ENCODE measurements at places on chromosomes 7 and 10.
A peak's percentile ranks its signal among the peaks of the same experiment; 100 is the strongest.

DNA sequence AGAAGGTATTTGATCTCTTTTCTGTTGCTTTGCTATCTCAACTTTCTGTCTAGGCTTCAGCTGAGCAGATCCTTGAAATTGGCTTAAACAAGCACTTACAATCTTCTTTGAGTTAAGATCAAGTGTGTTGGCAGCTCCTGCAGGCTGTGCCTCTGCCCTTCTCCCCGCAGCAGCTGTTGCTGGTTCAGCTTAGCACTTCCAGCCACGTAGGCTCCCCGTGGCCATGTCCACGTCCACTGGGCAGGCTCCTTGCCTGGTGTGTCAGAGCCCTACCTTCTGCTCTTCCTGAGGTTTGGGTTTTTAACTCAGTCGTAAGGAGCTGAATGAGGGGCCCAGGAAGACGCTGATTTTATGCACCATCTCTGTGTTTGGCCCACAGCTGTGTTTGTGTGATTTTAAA, 47.2 kb downstream of the CAMK1D start:
- DNase-seq: no peak

DNA sequence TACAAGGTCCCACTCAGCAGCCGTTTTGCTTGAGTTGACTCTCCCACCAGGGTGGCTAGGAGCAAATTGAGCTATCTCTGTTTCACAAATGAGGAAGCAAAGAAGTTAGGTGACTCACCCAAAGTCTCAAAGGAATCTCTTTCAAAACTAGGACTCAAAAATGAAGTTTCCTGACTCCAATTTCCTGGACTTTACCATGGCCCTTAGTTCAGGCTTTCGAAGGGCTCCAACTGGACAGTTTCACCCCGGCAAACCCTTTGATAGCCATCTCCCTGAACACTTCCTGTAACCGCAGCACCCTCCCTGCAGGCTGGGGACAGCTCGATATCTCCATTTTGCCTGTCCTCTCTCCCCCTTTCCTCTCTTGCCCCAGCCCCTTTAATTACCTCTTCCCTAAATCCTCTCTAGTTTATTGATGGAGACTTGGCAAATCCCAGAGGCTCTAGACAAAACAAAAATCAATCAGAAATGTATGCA, 4.7 kb upstream of the AFAP1L2 start:
- DNase-seq: no peak

GRCh38 chr10:28470873-28471651, 61.9 kb upstream of the WAC start:
- DNase-seq: no peak

GRCh38 chr7:30871655-30872054, 40.0 kb upstream of the AQP1 start:
- DNase-seq: no peak

- DNase-seq: no peak
Observed at GRCh38 chr7:132376361-132377013, 199.8 kb downstream of the PLXNA4 start.

GRCh38 chr7:66748791-66749190, 8.3 kb downstream of the RABGEF1 start:
- DNase-seq: no peak

DNA sequence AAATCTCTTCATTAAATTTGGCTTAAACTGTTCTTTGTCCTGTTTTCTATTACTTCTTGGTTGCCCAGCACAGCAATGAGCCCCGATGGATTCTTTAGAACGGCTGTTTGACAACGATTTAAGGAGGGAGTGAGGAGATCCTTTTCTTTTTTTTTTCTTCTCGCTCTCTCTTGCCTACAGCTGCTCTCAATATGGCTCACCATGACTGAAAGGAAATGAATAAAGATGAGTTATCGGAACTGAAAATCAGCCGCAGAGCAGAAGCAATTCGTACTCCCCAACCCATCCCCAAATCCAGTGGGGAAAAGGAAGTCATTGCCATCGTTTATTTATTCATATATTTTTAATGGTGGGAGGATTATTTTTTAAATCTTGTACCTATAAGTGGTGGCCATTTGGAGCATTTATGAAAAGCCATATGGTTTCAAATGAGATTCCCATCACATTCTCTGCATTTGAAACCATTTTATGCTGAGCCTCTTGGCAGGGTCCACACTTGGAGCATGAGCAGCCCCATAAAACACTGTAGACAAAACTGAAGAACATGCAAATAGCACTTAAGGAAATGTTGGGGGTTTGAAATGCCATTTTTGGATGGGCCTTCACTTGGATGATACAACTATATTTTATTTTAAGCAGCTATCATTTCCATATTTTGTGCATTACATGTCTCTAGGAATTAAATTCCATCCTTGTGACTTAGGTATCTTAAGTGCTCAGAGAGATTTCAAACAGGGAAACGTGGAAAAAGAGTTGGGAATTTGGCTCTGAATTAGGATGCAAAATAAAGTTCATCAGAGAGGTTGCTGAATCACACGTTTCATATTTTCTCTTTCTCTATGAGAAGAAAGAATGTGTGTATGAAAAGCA, 107.7 kb upstream of the FZD1 start:
- no peak for DNase-seq

- DNase-seq: no peak
Observed at GRCh38 chr10:72814099-72814790, 79.3 kb upstream of the OIT3 start.

DNA sequence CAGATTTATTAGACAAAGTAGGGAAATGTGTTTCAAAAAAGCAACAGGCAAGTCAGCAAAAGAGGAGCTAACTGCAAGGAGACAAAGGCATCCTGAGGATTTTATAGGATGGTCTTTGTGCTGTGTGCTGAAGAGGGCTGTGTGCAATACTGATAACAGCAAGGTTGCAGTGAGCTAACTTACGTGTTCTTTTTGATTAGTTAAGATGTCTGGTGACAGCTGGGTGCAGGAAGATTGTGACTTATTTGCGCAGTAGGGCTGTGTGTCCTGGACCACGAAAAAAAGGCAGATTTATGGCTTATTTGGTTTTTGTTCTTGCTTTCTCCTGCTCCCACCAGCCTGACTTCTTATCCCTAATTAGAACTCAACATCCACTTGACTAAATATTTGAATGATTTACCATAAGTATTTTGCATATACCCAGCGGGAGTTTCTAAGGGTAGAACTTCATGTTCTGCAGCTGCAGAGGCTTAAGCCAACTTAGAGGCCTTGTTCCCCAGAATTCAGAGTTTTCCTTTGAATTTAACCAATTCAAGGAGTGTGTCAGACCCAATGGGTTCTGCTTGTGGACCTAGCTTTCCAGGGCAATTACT, 119.0 kb downstream of the ANKRD26 start:
- DNase-seq: no peak

GRCh38 chr10:5555021-5555510, 30.3 kb downstream of the CALML3 start:
- no peak for DNase-seq

- DNase-seq: no peak
Observed at GRCh38 chr7:80665526-80665925, 27.1 kb downstream of the CD36 start.

DNA sequence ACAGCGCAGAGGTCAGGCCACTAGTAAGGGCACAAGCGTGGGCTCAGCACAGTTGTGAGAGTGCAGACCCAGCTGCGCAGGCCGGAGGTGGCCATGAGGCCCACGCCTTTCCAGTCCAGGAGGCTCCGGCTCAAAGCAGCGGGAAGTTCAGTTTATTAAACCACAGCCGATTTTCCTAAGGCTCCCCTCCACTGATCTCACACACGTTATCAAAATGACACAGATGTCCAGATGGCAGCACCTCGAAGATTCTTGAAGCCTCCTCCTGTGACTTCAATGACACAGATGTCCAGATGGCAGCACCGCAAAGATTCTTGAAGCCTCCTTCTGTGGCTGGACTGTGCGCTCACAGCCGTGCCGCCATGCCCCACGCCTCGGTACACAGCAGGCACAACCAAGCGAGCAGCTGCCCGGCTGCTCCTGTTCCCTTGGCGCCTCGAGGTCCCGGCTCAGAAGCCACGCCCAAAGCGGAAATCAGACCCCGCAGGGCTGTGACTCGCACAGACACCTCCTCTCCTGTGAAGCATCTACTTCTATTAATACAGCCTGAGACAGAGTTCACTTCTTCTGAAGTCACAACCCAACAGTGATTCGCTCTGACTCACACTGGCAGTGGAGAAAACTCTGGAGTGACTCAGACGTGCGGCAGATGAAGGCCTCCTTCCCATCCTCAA, 122.7 kb downstream of the MAD1L1 start:
- DNase-seq: peak; percentile 93

- DNase-seq: peak; percentile 34
Observed at GRCh38 chr7:26078437-26079336, 73.3 kb upstream of the NFE2L3 start.

- no peak for DNase-seq
Observed at GRCh38 chr7:37320140-37320847, 128.4 kb downstream of the ELMO1 start.

DNA sequence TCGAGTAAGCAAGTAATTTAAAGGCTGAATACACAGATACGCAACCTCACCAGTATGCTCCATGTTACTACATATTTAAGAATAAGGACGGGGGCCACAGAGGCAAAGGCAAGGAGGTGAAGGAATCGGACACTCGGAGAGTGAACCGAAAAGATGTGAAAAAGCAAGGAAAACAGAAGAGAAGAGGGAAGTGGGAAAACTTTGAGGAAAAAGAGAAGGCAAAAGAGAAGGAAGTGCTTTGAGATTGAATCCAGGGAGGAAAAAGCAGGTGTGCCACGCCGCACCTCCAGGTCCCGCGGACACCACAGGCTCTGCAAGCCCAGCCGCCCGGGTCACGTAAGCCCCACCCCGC, 367 bp upstream of the AVL9 start:
- DNase-seq: no peak

- no peak for DNase-seq
Observed at GRCh38 chr10:50648935-50649227, 25.1 kb upstream of the SGMS1 start.

Measured in AG08395 (cell line).